Fibroblast of mammary gland (primary cell): ENCODE measurements at places on chromosomes 13 and 19.

DNA sequence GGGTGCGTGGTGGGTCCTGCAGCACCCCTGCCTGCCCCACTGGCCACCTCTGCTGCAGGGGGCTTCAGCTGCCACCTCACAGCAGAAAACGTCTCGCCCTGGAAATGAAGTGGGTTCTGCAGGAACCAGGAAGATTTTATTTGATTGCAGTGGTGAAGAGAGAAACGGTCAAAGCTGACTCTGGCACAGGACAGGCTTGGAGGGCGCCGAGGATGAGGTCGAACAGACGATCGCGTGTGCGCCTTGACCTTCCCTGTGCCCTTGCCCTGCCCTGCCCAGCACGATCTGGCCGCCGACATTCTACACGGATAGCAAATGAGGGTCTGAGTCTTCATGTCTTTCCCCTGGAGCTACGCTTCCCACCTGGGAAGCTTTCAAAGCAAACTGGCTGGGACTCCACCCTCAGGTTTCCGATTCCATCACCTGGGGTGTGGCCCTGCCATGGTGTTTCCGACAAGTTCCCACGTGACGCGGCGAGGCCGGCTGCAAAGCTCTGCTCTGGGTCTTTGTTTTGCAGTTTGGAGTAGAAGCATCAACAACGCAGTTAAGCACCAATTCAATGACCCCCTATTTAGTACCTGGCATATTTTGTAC, 50.3 kb upstream of the TUBGCP3 start:
- no peak for DNase-seq

- DNase-seq: no peak
These were observed 10.1 kb upstream of the HAS1 start for GRCh38 chr19:51733742-51734522.

GRCh38 chr19:39725995-39726394, 11.8 kb downstream of the CLC start:
- no peak for DNase-seq

GRCh38 chr19:39341129-39341718, 997 bp upstream of the SAMD4B start:
- DNase-seq: no peak

DNA sequence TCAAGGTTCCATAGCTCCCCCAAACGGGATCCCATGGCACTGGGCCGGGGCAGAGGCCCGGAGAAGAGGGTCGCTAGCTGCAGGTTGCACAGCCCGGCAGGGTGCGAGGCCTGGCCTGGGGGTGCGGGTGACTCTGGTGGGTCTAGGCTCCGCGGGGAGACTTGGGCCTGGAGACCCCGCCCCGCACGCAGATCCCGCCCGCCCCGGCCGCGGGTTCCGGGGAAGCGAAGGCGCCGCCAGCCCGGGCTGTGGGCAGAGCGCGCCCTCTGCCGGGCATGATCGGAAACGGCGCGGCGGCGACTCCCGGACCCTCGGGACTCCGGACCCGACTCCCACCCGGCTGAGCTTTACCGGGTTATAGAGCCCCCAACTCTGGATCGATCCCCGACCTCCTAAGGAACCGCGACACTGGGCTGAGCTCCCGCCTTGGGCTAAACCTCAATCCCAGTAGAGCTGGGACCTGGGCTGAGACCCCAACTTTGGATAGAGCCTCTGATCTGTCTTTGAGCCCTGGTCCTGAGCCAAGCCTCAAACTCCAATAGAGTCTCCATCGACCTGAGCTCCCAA, 3.1 kb upstream of the TNFAIP8L1 start:
- no peak for DNase-seq

DNA sequence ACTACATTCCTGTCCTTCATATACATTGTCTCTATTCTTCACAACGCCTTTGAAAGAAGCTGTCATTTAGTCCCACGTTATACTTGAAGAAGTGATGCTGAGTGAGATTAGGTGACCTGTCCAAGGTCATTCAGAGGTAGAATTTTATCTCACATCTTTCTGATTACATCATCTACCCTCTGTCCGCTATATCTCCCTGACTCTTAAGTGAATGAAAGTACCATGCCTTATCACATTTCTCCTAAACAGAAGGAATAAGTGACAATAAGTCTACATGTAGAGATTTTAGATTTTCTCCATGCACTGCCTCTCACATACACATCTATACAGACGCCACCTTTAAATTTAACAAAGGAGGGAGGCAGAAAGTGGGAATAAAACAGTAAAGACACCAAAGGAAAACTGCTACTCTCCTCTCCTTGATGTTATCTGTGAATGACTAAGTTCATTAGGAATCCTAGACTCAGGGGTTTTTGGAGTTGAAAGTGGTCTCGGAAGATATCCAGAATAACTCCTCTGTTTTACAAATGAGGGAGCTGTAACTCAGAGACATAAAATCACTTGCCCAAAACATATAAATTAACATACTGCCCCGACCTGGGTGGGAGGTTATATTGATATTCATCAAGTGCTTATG, 4.9 kb upstream of the CLDN10 start:
- DNase-seq: no peak

DNA sequence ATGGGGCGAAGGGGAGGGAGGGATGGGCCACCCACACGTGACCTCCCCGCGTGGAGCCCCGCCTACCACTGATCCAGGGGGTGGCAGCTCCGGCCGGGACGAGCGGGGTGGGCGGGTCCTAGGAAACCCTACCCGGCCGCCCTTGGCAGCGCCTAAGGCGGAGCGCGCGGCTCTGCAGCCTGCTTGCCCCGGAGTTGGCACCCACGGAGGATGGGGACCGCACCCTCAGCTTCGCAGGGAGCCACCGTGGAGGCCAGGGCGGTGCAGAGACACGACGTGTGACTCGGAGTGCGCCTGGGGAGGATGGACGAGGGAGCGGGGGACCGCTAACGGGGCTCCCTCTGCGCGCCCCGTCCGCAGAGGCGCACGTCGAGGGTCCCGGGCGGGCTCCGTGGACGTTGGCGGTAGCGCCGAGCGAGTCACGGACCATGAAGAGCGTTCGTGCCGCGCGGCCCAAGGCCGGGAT, at the start of gene RGS9BP:
TSS of gene RGS9BP (plus strand) at position 129 of the 466 bp plus-strand sequence. CDS start 416 bp downstream, outside the sequence.
- DNase-seq: peak; percentile 72

DNA sequence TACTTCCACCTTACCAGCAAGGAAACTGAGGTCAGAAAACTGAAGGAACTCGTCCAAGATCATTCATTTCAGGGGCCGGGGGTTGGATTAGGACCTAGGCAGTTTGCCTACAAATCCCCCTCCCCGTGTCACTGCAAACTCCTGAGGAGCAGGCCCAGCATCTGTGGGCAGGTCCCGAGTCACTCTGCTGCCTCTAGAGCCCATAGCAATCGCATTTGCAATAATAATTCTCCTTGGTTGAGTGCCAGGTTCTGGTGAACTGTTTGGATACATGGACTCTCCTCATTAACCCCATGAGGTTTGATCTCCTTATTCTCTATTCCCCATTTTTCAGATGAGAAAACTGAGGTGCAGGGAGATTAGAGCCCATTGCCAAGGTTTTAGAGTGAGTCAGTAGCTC, 903 bp downstream of the PIN1 start:
- peak; percentile 52 for DNase-seq

DNA sequence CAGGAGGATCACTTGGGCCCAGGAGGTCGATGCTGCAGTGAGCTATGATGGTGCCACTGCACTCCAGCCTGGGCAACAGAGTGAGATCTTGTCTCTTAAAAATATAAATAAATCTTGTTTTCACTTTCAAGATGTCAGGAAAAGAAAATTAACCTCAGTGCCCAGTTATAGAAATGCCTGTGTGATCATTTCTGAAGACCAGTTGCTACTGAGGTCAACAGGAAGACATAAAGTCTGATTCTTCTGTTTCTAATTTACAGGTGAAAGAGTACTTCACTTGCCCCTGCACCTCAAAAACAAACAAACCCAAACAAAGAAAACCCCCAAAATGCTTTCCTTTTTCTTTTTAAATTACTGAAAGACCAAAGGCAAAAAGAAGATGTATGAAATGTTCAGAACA, 174.3 kb upstream of the NBEA start:
- DNase-seq: no peak

DNA sequence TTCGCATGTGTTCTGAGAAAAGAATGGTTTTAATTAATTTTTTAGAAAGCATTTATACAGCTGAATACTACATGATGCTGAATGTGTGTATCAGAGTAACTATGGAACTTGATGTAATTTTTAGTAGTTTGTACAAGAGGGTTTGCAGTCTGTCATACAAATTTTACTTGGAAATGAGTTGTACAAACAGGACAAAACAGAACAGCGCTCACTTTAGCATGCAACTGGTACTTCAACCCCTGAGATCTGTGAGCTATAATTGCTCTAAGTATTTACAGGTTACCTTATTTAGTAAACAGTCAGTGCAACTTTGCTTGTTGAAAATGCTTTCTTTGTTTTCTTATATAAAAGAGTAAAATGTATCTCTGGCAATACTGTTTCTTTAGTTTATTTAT, 706 bp downstream of the TNFRSF19 start:
- DNase-seq: peak; percentile 27

DNA sequence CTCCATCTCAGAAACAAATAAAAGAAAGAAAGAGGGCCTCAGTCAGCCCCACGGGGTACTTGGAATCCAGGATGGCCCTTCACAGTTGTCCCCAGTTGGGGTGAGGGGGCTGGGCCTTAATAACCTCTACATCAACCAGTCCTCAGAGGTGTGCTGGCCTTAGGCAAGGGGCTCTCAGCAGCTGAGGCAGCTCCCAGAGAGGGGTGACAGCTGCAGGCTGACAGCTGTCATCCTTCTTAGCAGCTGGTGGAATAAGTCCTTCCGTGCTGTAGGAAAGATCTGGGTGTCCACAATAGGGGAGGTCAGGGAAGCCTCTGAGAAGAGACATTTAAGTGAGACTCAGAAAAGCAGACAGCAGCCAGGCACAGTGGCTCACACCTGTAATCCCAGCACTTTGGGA, 7.4 kb downstream of the BCAM start:
- no peak for DNase-seq

- peak; percentile 87 for DNase-seq
These were observed at the start of gene ZNF418 for GRCh38 chr19:57934820-57935665. Gene ZNF418 (minus strand): TSS chr19:57935402. CDS start chr19:57933822, 1,580 bp downstream.

DNA sequence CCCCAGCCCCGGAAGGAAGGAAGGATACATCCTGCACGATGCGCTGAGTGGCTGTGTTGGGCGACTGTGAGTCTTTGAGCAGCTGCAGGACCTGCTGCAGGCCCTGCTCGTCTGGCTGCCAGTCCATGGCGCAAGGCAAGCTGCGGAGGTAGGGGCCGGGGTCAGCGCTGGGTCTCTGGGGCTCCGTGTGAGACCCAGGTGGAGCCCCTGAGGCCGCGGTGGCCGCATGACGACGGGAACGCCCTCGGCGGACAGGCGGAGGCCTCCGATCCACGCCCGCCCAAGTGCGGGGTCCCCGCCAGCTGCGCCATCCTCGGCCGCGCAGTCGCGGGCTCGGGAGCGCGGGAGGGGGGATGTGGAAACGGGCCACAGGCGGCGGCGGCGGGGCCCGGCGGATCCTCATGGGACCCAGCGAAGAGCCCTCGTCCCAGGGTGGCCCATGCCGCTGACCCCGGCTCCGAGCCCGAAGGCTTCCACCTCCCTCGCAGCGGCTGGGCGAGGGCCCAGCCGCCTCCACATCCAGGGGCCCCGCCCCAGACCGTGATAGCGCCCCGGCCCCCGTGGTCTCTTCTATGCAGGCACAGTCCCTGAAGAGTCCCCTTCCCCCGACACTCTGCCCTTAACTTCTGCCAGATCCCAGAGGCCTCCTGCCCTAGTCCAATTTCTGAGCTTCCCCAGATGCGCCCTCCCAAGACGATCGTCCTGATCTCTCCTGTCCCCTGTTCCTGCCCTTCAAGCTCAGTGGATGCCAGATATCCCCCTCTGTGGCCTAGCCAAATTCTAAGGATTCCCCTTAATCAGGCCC, 2.7 kb downstream of the TNPO2 start:
- no peak for DNase-seq

DNA sequence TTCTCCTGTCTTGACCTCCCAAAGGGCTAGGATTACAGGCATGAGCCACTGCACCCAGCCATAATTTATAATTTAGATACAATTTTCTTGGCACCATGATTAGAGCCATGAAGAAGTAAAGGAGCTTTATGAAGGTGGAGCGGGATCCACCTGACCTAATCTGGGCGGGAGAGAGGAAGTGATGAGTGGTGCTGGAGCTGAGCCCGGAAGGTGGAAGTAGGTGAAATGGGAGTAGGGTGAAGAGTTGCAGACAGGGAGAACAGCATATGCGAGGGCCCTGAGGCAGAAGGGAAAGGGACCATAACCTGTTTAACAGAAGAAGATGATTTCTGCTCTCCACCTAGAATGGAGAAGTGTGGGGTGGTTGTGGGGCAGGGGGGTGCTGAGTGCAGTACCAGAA, 4.2 kb downstream of the BLOC1S3 start:
- DNase-seq: no peak

- no peak for DNase-seq
These were observed 129.2 kb downstream of the PAN3 start for GRCh38 chr13:28267497-28267896.

DNA sequence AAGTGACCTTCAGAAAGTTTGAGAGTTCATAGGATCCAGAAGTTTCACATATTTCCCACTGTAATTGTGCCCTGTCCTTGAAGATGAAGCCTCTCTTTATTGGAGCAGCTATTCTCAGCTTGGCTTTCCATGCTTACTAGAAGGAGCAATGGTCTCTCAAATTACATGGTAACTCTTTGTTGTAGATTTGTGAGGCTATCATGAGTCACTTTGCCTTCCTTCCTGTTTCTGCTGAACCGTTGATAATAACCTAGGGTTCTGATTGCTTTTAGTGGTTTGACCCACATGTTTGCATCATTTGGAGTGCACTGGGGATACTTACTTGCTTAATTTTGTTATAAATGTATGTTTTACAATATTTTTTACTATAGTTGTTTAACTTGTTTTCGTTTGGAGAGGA, 772.9 kb upstream of the SLITRK6 start:
- peak; percentile 57 for DNase-seq

DNA sequence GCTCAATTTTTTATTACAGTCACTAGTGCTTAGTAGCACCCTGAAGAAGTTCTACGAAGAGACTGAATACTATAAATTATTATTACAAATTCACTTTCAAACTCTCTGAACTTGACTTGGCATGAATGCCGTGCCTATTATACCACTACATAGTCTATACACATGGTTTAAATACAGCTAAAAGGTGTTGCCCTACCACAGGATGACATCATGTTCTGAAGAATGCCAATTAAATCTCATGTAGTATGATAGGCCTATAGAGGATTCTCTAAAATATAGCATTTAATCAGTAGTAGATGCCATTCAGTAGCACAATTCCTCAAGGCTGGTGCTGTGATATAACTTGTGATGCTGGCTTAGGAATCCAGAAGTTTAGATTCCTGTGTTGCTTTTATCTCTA, 16.7 kb upstream of the POSTN start:
- no peak for DNase-seq

GRCh38 chr13:49530457-49530856, 34.7 kb downstream of the PHF11 start:
- no peak for DNase-seq

- peak; percentile 40 for DNase-seq
These were observed 5.3 kb downstream of the ABCA7 start for GRCh38 chr19:1045247-1045603.

GRCh38 chr13:21219036-21219381, 42.6 kb downstream of the MRPL57 start:
- no peak for DNase-seq

DNA sequence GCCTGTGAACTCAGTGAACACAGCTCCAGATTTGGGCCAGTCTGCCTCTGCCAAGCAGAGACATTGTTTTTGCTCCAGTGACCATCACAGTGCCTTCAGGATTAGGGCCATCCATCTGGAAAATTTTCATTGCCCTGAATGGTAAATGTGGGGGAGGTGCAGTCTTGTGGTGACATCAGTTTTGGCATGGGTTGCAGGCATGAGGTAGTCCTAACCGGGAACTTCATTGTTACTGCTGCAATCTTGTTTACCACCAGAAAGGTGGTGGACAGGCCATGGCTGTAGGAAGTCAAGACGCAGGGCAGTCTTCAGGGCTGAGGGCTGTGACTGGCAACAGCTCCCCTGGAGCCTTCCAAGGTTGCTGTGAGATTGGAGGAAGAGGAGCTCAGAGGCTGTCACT, 55.2 kb downstream of the SPATA13 start:
- DNase-seq: peak; percentile 73
